DMS153 (cell line): ENCODE measurements at places on chromosomes 5 and 9.
A peak's percentile ranks its signal among the peaks of the same experiment; 100 is the strongest.

GRCh38 chr9:136865041-136865767 lies 904 bp downstream of the EDF1 start:
- DNase-seq: no peak

- peak; percentile 0 for DNase-seq
Measured at GRCh38 chr5:134738963-134739661, 764 bp downstream of the CAMLG start.

DNA sequence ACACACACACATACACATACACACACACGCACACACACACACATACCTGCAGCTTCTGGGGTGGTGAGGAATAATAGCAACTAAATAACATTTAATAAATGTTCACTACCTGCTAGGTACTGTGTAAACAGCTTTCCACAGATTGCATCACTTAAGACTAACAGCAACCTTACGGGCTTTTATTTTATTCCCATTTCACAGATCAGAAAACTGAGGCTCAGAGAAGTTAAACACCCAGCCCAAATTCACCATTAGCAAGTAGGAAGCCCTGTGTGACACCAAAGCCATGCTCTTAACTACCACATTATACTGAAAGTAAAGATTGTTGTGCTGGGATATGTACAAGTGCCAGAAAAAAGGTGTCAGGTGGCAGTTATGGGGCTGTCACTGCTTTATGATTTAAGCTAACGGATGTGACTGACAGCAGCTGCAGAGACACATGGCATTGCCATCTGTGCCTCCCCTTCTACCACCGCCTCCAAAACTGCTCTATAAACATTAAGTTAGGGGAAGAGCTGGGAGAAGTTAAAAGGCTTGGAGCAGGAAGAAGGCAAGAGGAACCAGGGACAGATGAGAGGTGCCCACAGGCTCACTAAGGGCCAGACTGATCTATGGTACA lies 13.6 kb downstream of the MTMR12 start:
- DNase-seq: no peak

GRCh38 chr9:37056046-37056920 lies 22.2 kb upstream of the PAX5 start:
- DNase-seq: no peak

- DNase-seq: no peak
Measured at GRCh38 chr9:13665418-13666066, 386.1 kb upstream of the MPDZ start.

DNA sequence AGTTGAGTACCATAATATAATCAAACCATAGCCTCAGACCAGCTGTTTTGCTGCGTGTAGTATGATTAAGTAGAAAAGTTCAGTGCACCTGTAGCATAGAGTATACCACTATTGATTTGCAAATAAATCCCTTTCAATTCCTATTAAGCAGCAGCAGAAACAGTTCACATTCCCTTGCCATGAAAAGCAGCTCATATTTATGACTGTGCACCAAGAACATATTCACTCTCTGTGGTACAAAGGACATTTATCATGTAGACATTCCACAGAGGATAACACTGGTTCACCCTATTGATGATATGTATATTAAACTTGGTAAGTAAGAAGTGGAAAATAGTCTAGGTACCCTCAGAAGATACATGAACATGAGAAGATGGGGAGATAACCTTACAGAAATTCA lies 1689.1 kb upstream of the CDH6 start:
- DNase-seq: no peak

- no peak for DNase-seq
Measured at GRCh38 chr9:88322906-88323566, 65.2 kb upstream of the SPIN1 start.

DNA sequence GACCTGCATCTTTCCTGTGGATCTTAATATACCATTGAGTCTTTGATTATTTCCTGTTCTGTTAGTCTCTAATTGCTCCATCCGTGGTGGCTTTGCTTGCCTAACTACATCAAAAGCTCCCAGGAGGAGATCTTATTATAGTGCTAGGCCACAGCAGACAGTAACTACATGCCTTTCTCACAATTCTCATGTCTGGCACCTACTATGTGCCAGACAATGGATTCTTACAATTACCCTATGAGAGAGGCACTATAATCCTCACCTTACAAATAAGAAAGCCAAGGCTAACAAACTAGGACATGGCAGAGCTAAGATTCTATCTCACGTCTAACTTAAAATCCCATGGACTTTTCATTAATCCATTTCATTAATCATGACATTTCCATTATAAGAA lies 70.3 kb upstream of the TARS1 start:
- no peak for DNase-seq

GRCh38 chr9:116154976-116155697 lies 1.5 kb downstream of the PAPPA start:
- no peak for DNase-seq

DNA sequence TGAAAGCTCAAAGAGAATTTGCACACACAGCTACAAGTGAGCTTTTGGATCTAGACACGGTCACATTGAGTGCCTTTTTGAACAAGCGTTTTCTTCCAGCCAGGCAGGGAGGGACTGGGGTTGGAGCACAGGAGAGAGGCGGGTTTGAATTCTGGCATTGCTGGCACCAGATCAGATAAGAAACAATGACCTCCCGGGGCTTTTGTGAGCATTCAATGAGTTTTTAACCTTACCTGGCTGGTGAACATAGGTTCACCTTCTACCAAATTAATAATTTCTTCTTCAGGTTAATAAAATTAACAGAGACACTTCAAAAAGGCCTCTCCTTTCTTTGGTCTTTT lies 312.9 kb upstream of the MSX2 start:
- no peak for DNase-seq

- DNase-seq: no peak
Measured at GRCh38 chr5:43664501-43665040, 61.6 kb downstream of the NNT start.

- no peak for DNase-seq
Measured at GRCh38 chr5:95876782-95877181, 54.3 kb upstream of the GLRX start.

GRCh38 chr9:3855929-3856328 lies 330.1 kb upstream of the RFX3 start:
- DNase-seq: no peak

- DNase-seq: no peak
Measured at GRCh38 chr5:96254980-96255691, 177.9 kb downstream of the PCSK1 start.

DNA sequence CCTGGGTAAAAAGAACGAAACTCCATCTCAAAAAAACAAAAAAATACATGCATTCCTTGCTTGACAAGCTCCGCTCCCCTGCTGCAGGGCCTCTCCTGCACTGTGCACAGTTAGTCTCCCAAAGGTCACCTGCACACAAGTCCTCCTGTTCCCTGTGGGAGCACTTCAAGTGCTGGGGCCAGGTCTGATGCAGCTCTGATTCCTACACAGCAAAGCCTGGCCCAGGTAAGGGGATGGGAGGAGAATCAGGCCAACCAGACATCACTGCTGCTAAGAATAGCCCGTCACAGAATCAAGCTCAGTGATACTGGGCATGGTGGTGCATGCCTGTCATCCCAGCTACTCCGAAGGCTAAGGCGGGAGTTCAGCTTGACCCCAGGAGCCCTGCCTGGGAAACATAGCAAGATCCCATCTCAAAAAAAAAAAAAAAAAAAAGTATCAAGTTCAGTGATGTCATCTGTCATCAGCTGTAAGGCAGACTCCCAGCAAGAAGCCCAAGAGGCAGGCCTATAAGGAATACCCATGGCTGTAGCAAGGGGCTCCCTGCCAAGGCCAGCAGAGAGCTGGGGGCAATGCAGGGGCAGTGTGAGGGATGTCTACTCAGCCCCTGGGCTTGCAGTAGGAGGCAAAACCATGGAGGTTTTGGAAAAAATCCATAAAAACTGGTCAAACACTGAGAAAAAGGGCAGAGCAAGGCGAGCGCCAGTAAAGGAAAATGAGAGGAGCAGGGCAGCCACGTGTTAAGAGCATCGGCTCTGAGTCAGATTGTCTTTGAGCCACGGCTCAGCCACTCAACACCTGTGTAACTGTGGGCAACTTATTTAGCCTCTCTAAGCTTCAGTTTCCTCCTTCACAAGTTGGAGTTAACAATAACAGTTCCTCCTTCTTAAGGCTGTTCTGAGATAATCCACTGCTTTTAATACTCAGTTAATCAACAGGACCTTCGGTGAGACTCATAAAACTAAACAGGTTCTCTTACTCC lies 3.2 kb downstream of the TPM2 start:
- DNase-seq: no peak

- DNase-seq: no peak
Measured at GRCh38 chr5:150153957-150154617, 1.6 kb downstream of the PDGFRB start.

DNA sequence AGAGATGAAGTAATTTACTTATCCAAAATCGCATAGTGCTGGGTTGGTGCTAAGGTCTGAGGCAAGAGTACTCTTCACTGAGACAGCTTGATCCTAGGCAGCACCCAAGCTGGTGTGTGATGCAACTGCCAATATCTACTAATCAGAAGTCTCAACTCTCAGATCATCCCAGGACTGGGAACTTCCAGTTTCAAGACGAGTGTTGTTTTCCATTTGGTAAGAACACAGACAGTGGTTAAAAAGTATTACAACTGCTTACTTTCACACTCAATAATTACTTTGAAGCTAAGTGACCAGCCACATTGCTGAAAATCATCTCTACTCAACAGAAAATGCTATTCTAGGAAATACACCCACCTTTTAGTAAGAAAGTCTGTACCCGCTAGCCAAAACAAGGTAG lies 45.3 kb downstream of the FBXW11 start:
- DNase-seq: no peak

DNA sequence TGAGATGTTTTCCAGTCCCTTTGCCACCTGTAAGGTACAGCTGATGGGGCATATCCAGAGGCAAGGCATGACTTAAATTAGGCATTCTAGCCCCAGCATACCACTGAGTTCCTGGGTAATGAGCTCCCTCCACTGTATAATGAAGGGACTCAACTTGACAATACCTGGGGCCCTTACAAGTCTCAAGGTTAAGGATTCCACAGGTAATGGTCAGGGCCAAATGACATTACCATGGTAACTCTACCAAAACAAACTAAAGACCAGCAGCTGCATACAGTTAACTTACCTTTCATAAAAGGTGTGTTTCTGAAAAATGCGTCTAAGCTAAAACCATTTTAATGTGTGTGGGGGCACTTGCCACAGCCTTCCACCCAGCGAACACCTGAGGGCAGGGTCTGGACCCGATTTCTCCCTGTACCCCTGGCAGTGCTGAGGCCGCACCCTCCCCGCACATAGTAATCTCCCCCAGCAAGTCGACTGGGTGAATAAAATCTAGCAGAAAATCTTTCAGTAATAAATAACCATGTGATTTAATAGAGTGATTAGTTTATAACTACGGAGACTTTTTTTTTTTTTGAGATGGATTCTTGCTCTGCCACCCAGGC lies 24.2 kb downstream of the CCDC69 start:
- DNase-seq: no peak

DNA sequence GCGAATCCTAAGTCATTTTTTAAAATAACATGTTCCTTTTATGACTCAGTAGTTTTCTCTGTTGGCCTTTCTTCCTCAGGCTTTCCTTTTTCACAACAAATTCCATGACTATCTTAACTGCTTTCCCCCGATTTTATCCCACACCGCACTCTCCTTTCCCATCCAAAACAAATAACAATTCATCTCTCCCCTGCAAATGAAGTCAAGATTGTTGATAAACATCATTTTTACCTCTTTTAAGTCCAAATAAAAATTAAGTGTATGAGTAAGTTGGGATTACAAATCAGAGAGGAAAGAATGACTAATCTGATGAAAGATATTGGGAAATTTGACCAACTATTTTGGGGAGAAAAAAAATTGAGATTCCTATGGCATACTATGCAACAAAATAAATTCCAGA lies 47.3 kb downstream of the SEC61B start:
- no peak for DNase-seq

- DNase-seq: no peak
Measured at GRCh38 chr5:75055727-75056144, 3.4 kb upstream of the GCNT4 start.

DNA sequence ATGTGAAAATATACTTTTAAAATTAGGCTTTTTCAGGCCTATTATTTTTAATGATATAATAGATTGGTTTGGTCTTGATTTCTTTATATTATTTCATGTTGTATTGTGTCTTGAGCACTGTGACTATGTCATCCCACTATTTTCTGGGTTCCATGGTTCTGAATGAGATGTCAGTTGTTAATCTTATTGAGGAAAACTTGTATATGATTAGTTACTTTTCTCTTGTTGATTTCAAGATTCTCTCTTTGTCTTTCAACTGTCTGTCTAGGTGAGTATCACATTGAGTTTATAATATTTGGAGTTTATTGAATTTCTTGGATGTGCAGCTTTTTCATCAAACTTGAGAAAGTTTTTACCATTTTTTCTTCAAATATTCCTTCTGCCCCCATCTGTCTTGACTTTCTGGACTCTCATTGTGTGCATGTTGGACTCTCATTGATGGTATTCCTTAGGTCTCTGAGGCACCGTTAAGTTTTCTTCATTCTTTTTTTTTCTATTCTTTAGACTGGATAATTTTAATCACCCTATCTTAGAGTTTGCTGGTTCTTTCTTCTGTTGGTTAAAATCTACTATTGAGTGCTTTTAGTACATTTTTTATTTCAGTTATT lies 175.8 kb downstream of the TMEM167A start:
- DNase-seq: no peak

DNA sequence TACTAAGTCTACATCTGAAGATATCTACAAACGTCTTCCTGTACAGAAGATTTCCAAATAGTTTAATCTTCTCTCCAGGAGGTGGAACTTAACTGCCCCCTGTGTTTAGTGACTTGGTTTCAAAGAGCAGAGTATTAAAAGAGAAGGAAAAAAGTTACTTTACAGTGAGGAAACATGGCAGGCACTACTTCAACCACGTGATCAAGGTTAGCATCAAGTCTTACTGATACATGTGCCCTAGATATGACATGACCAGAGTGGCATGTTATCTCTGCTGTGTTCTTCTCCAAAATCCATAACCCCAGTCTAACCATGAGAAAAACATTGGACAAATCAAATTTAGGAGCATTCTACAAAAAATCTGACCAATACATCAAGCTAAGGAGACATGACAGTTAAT lies 125.8 kb downstream of the ADAMTS12 start:
- no peak for DNase-seq

- DNase-seq: no peak
Measured at GRCh38 chr5:132407970-132408369, 38.5 kb downstream of the SLC22A5 start.

DNA sequence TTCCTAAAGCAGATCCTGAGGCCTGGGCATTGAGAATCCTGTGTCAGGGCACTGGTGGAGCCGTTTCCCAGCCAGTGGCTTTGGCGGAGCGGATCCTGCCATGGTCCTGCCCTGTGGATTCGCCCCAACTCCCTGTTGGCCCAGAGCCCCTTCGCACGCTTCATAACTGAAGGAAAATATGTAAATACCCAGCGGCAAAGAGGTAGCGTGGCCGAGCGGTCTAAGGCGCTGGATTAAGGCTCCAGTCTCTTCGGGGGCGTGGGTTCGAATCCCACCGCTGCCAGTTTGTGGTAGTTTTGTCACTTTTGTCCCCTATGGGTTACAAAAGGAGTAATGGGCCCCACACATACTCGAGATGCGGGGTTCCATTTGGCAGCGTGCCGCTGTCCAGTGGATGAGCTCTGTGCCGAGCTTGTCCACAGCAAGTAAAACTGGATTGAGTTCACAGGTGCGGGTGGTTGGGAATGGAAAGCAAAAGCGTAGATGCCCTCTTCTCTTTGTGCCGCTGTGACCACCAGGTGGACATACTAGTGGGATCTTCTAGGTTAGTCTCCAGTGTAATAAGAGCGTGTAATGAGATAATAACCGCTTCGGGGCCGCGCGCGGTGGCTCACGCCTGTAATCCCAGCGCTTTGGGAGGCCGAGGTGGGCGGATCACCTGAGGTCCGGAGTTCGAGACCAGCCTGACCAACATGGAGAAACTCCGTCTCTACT lies 17.3 kb downstream of the TRIM7 start:
- no peak for DNase-seq
